ENCODE measurements at places on chromosomes 11 and 22. TPM values are rescaled to one million over a fixed set of nuclear protein-coding genes. Genes with fewer than 3 reads are reported as not detected.

DNA sequence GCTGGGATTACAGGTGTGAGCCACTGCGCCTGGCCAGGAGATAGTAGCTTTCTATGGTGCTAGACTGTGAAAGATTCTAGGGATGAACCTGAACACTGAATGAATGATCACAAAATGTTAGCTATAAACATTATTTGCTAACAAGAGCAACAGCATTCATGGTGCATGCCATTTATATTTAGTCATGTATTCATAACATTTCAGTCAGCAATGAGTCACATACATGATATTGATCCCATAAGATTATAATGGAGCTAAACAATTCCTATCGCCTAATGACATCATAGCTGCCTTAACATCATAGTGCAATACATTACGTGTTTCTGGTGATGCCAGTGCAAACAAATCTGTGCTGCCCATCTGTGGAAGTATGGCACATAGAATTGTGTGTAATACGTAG, 164.1 kb downstream of the ARHGAP42 start:
- H3K36me3 ChIP-seq, result no peaks in the 10 kb centered on the region
- no peak overlapping the region for H3K27ac ChIP-seq
- H3K4me1 ChIP-seq, result peaks cover 8% of the 10 kb centered on the region
- H3K4me3 ChIP-seq, result no peak overlapping the region

DNA sequence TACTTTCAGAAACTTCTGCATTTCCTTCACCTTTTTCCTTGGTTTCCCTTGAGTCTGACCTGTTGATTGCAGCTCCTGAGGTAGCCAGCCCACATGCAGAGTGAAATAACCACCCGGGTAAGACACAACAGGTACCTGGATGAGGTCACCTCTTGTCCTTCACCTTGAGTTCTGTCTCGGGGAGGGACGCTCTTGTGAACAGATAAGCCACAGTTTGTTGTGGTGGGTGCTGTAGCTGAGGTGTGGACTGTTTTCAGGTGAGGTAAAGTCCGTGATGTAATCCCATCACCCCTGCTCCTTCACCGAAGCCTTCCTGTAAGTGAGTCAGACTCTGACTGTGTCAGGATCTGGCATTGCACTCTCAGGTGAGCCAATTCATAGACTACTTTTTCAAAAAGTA, 183.1 kb downstream of the NAV2 start:
- no peak overlapping the region for H3K4me3 ChIP-seq
- no peaks in the 10 kb centered on the region for H3K27me3 ChIP-seq
- H3K4me1 ChIP-seq, result peaks cover under 1% of the 10 kb centered on the region
- H3K36me3 ChIP-seq, result peaks cover 5% of the 10 kb centered on the region
- no peak overlapping the region for H3K27ac ChIP-seq
- peak; percentile 52 for DNase-seq

- no peak for DNase-seq
- no peak overlapping the region for H3K4me3 ChIP-seq
- no peaks in the 10 kb centered on the region for H3K27me3 ChIP-seq
- peaks cover 11% of the 10 kb centered on the region for H3K4me1 ChIP-seq
These were observed 138.3 kb downstream of the TMEM135 start for GRCh38 chr11:87176044-87176443.

GRCh38 chr11:57566905-57567514, 462 bp downstream of the UBE2L6 start:
- peaks cover 31% of the 10 kb centered on the region for H3K4me1 ChIP-seq
- H3K36me3 ChIP-seq, result no peaks in the 10 kb centered on the region
- no peaks in the 10 kb centered on the region for H3K27me3 ChIP-seq
- H3K4me3 ChIP-seq, result peak overlapping the region; percentile 69
- peak overlapping the region; percentile 93 for H3K27ac ChIP-seq

DNA sequence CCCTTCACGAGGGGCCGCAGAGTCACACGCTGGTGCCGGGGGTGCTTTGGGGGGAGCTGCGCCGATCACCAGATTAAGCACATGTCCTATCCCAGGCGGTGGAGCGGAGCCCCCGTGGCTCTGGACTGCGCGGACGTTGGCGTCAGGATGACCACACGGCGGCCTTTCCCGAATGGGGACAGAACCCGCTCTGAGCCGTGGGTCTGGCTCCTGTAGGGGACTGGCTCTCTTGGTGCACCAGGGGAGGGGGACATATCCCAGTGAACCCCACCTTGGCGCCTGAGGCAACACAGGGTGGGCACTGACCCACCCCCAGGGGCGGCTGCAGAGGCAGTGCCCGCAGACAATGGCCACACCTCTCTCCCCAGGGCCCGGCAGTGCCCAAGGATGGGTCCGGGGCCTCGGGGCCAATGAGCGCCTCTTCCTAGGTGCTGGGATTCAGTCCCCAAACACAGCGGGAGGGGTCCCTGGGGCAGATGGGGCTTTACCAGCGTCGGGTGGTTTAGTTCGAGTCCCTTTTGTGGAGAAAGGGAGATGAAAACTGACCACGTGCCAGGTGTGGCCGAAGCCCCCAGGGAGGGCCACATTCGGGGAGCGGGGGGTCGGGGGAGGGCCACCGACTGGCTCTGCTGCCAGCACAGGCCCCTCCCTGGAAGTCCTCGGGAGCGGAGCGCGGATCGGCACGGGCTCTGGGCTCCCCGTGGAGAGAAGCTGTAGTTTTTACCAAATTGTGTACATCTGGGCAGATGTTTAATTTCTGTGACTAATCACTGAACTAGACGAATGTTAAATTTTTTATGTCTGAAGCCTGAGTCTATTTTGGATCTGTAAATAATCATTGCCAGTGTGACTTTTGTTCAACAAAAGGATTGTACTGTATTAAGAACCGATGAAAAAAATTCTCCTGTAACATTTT, 58.9 kb downstream of the GRAMD4 start:
- H3K27ac ChIP-seq, result no peak overlapping the region
- peaks cover 4% of the 10 kb centered on the region for H3K36me3 ChIP-seq
- no peak for DNase-seq
- no peak overlapping the region for H3K4me3 ChIP-seq
- H3K27me3 ChIP-seq, result no peaks in the 10 kb centered on the region

The KAT5 gene
- total RNA-seq, result 58.9 TPM

The BIK gene
- not detected for total RNA-seq
